MV-4-11 (cell line): ENCODE measurements at places on chromosomes 16 and 17.

DNA sequence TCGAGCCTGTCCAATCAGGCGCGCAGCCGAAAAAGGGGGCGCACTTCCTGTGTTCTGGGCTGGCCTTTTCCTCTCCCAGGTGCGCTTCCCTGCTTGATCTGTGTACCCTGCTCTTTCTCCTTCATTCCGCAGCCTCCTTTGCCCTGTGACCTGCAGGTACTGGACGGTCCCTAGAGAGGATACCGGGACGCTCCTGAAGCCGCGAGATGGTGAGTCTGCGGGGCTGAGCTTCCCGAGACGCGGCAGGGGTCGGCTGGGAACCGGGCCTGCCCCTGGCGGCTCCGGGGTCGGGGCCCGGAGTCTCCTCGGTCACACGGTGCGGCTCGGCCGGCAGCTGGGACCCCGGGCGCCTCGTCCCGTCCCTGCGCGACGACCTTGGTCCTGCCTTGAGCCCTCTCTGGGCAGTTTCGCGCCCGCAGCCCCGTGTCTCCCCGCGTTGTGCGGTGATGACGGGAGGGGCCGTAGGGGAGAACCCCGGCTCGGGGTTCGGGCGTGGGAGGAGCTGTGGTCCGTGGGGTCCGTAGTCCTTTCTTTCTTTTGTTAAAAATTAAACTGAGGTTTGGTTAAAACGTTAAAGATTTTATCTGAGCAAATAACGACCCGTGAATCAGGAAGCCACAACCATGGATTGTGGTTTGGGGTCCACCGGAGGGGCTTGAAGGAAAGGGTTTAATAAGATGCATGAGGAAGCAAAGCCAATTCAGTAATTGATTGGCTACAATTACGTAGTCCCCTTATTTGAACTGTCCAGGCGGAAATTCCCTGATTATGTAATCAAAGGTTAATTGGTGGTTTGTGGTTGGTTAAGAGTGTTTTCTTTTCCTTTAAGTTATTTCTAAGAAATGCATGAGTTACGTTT is 172.8 kb upstream of the ZNF267 start:
- DNase-seq, result peak; percentile 70

DNA sequence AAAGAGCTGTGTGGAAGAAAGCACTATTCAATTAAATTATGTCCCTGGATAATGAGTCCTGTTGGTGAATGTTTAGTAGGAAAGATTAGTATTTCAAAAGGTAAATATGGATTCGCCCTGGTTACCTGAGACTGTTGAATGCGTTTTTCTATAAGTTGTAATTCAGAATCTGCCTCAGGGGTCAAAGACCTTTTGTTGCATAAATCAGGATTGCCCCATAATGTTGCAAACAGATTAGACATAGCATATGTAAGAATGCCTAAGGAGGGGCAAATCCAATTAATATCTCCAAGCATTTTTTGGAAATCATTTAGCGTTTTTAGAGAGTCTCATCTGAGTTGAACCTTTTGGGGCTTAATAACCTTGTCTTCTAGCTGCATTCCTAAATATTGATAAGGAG is 70.1 kb upstream of the ARL4D start:
- no peak for DNase-seq

- no peak for DNase-seq
These were observed 814 bp upstream of the DYNLL2 start for GRCh38 chr17:58082341-58082869.

DNA sequence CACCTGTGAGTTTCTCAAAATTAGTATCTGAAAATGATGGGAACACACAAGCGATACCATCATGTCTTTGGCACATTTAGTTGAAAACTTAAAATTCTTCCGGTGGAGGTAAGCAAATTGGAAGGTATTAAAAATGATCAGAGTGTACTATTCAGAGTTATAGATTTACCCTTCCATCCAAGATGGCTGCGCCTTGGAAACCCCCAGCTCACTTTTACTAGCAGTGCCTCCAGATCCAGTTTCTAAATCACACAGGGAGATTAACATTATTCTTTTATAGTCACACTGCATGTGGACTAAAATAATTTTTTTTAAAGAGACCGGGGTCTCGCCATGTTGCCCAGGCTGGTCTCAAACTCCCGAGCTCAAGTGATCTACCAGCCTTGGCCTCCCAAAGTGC is 15.0 kb downstream of the PITPNC1 start:
- no peak for DNase-seq

DNA sequence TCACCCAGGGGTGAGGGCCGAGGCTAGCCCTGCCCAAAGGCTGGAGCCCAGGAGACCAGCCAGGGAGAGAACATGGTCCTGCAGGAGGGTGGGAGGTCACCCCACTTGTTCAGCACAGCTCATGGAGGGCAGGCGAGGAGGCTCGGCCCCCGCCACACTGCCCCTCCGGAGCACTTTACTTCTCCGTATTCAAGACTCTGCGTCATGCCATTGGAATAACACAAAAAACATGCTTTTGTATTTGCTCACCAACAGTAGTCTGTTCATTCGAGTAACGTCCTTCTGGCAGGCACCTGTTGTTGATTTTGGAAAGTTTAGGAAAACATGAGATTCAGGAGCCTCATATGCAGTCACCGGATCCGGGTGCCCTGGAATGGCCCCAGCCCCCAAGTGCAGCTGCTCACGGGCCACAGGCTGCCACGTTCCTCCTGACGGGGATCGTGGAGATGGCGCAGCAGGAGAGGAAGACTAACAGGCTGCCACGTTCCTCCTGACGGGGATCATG is 81.1 kb upstream of the DNAH17 start:
- no peak for DNase-seq

GRCh38 chr17:82429824-82430223 is 11.4 kb upstream of the OGFOD3 start:
- no peak for DNase-seq

DNA sequence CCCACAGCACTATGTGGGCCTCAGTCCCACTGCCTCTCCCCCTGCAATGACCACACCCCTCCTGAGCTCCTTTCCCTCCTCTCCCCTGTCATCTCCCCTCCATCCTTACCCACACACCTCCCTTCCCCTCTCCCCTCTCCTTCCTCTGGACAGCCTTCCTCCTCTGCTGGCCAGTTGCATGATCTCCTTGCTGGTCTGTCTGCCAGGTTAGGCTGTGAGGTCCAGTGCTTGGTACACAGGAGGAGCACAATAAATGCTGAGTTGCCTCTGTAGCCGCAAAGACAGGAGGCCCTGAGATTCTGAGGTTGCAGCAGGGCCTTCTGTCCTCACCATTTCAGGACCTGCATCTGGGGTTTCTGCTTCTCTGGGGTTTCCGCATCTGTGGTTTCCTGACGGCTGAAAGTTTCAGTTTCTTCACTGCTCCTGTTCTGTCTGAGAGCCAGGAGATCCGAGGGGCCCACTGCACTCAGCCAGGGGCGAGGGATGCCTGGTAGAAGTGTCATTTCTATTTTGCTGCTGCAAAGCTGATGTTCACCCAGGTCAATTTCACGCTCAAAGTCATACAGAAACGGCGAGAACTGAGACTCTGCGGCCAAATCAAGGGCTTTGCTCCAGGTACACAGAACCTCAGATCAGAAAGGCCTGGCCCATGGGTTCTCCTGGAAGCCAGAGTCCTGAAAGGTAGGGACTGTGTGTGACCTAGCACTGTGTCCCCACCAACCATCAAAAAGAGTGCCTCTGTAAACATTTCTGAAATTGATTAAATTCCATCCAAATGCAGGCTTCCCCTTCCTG is 4.6 kb upstream of the SLC12A3 start:
- peak; percentile 87 for DNase-seq

DNA sequence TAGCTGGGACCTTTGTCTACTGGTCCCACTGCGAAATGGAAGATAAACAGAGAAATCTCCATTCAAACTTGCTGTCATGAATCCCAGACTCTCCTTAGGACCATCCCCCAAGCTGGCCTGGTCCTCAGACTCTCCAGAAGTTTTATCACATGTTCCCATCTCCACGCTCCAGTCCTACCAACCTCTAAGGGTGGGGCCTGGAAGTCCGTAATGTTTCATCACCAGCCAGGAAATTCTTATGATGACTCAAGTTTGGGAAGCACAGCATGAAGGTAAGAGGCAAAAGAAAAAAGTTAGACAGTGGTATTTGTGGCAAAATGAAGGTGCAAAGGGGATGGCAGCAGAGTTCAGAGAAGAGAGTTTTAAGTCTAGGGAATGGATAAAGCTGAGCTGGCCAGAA is 52.7 kb downstream of the ZNF18 start:
- DNase-seq, result no peak

- DNase-seq, result no peak
These were observed 5.9 kb downstream of the CCL7 start for GRCh38 chr17:34275881-34276280.

GRCh38 chr16:75306099-75306762 is 54.8 kb upstream of the BCAR1 start:
- no peak for DNase-seq

GRCh38 chr17:30251931-30252330 is 16.4 kb upstream of the SLC6A4 start:
- no peak for DNase-seq

GRCh38 chr17:39999067-39999466 is 16.2 kb upstream of the CSF3 start:
- DNase-seq, result no peak

GRCh38 chr16:79264237-79265109 is 336.1 kb downstream of the MAF start:
- DNase-seq, result peak; percentile 86

GRCh38 chr16:88633684-88634140 is 4.7 kb upstream of the IL17C start:
- DNase-seq, result peak; percentile 47

DNA sequence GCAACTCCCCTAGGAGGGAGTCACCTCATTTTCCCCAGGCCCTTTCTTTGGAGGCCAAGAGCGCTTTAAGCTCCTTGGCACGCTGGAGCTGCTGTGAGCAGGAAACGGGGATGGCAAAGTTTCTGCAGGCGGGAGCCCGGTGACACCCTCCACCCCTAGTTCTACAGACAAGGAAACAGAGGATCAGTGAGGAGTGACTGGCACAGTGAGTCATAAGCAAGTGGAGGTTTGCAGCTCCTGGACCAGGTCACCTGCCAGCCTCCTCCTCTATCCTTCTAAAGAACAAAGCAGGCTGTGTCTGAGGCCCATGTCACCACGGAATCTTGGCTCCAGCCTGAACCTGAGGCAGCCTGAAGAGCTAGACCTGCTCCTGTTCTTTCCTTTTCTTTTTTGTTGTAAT is 141.9 kb downstream of the TMEM132E start:
- DNase-seq, result no peak

DNA sequence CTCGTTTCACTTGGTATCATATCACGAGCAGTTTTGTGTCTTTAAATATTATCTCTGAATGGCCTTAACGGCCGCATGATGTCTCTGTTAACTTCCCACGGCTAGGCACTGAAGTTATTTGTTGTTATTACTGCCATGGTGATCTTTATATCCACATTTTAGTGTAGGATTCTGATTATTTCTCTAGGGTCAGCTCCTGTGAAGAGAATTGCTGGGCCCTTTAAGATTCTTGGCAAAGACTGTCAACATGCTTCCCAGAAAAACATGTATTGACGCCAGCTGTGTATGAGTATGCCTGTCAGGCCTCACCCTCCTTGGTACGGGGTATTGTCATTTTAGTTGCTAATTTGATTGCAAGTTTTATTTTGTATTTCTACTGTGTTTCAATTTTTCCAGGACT is 263.5 kb downstream of the SNX29 start:
- no peak for DNase-seq

DNA sequence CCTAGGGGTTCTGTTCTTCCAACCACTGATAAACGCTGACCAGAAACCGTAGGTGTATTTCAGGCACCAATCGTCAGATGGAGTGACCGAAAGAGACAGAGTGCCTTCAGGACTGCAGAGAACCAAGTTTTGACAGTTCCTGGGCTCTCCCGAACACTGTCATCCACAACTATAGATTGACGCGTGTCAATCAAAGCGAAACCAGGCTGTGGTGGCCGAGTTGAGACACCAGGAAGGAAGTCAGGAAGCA is 11.9 kb upstream of the AURKB start:
- no peak for DNase-seq

DNA sequence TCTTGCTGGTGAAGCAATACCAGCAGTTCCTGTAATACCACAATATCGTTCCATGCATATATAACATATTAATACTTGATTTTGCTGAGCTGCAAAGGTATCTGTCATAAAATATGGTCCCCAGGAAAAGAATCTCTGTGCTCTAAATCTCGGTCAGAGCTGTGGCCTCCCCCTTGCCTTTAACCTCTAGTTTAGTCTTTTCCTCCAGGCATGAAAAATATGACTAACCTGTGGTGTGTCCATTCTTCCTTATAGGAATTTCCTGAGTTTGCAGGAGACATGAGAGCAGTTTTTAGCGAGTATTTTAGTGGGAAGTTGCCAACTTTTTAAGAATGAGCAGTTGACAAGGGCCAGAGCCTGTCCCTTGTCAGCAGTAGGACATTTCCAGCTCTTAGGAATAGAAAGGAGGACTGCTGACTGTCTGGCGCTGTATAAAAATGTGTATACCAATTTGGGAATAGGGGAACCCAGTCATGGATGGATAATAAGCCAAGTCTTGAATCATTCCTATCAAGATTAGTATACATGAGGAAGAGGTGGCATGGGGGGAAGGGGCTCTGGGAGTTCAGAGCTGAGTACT is 8.7 kb downstream of the ATXN1L start:
- no peak for DNase-seq

DNA sequence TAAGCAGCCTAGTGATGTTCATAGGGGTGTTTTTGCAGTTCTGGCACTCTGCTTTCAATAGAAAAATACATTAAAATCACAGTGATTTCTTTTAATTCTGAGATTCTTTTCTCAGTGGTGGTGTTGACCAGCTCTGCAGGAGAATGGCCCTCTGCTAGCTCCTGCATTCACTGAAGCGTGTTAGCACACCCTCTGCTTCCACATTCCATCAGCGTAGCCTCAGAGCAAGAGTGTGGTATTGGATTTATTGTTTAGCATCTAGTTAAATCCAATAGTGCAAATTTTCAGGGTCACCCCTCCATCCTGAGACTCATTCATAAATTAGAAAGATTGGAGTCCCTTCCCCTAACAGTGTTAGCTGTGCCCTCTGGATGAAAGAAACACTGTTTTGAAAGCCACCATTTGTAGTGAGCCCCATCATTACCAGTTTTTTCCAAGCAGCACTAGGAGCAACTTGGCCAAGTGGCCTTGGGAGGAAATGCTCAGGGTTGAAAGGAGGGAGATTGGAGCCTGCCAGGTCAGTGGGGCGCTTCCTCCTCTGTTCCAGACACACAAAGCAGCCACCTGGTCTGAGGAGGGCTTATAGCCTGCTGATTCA is 45.7 kb downstream of the B9D1 start:
- DNase-seq, result no peak
